Stimulated activated CD8-positive, alpha-beta memory T cell treated with anti-CD3 and anti-CD28 coated beads, Interleukin-15, amount 100 ng/mL, for 48 hours (primary cell): ENCODE measurements at places on chromosomes 4 and X.

- DNase-seq = no peak
Measured at GRCh38 chrX:12974305-12974795, 560 bp upstream of the TMSB4X start.

- DNase-seq = no peak
Measured at GRCh38 chr4:112731715-112732114, 94.8 kb downstream of the LARP7 start.

- no peak for DNase-seq
Measured at GRCh38 chr4:150784939-150785338, 203.0 kb downstream of the MAB21L2 start.

GRCh38 chr4:47118192-47118929 is 87.0 kb downstream of the GABRB1 start:
- no peak for DNase-seq

DNA sequence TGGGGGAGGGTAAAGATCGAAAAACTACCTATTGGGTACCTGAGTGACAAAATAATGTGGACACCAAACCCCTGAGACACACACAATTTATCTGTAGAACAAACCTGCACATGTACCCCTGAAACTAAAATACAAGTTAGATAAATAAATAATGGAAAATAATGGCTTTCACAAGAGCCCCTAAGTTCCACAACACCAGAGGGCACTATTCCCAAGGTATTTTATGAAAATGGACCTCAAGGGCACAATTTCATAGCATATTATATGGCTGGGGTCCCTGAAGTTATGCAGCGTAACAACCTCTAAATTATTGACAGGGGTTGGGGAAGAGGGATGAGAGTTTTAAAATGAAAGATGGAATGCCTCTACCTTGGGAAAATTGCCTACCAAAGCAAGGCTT is 81.3 kb upstream of the TMEM33 start:
- no peak for DNase-seq

GRCh38 chrX:19718642-19719041 is 168.8 kb downstream of the SH3KBP1 start:
- no peak for DNase-seq

- DNase-seq = no peak
Measured at GRCh38 chr4:48958582-48958981, 27.5 kb upstream of the CWH43 start.

DNA sequence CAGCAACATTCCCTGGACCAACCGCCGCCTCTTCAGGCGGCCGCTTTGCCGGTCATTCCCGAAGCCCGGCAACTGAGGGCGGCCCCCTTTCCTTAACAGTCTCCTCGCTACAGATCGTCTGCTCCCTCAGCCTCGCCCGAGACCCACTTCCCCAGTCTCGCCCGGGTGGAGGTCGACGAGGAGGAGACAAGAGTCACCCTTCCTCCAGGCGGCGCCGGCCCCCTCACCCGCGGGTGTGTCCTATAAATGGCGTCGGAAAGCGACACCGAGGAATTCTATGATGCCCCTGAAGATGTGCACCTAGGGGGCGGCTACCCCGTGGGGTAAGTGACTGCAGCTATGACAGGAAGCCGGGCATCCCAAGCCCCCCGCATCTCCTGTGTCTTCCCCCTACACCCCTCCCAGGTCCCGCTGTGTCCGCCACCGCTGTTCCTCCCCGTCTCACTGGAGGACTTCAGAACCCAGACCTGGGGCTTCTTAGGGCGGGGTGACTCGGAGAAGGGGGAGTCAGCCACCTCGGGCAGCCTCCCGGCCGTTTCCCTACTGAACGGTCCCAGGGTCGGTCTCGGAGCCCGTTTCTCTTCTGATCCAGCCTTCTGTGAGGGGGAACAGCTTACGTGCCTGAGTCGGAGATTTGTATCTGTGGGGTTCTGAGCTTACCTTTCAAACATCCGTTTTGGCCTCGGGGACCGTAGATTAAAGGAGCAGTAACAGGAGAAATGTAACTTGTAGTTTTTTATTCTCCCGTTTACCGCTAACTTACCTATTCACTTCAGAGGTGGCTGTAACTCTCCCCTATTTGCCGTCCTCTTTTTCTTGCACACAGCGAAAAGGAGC is 570 bp downstream of the WDR44 start:
- DNase-seq = peak; percentile 30
